Stimulated activated CD4-positive, alpha-beta T cell treated with anti-CD3 and anti-CD28 coated beads, Interleukin-2, amount 100 ng/mL, for 48 hours (primary cell): ENCODE measurements at places on chromosomes 11 and 22.

GRCh38 chr11:57597916-57598830 is 688 bp downstream of the SERPING1 start:
- no peak for DNase-seq

GRCh38 chr22:27986937-27987336 is 67.9 kb upstream of the PITPNB start:
- DNase-seq: no peak

GRCh38 chr22:23245799-23246136 is 65.5 kb downstream of the BCR start:
- no peak for DNase-seq

DNA sequence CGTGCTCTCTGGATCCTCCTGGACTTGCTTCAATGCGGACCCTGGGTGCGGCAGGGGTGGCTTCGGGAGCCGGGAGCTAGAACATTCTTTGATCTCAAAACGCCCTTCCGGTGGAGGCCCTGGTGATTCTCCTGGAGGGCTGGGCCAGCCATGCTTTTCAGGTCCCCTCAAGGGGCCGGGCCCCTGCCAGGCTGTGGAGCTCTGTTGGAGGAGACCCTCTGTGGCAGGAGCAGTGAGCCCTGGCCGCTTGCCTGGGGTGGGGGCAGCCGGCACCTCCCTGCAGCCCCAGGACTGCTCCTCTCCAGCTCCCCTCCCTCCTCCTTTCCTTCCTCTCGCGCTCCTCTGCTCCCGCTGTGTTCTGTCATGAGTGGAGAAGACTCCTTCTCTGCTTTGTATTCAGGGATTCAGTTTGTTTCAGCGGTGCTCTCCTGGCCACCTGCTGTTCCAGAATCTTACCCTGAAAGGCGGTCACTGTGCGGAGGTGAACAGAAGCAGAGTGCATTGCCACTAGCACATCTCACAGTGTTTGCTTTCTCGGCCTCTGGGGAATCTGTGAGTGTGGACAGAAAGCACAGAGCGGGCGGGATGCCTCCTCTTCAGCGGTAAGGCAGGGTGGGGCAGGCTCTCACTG is 289.1 kb downstream of the TBC1D22A start:
- DNase-seq: no peak

DNA sequence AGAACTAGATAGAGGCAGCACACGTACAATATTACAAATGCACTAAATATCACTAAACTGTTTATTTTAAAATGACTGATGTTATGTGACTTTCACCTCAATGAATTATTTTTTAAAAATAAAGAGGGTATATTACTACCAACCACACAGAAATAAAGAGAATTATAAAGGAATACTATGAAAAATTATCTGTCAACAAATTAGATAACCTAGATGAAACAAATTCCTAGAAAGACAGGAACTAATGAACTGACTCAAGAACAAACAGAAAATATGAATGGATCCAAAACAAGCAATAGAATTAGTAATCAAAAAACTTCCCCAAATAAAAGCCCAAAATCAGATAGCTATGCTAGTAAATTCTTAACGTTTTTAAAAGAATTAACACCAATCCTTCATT is 10.3 kb downstream of the ZNF280B start:
- no peak for DNase-seq

- DNase-seq: no peak
These were observed 39.3 kb upstream of the ZC3H12C start for GRCh38 chr11:110053848-110054414.

DNA sequence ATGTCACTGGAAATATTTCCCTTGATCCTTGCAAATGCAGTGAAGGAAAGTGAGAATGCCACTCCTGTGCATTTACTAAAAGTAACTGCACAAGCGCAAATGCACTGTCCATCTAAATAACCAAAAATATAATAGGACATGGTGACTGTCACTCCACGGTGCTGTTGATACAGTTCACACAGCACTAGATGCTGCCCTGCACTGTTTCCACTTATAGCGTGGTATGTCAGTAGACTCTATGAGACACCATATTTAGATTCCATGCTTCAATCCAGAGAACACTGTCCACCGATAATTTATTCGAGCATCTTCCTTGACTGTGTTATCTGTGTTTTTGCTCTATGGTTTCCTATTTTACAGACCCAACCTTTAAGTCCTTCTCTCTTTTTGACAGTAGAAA is 125.8 kb downstream of the MAML2 start:
- no peak for DNase-seq

GRCh38 chr22:20583471-20583922 is 76.1 kb downstream of the MED15 start:
- no peak for DNase-seq

- no peak for DNase-seq
These were observed at the start of gene PDGFD for GRCh38 chr11:104164028-104164520. TSS of gene PDGFD (minus strand) at chr11:104164147.

- no peak for DNase-seq
These were observed 5.7 kb upstream of the ANO1 start for GRCh38 chr11:70072461-70072860.

DNA sequence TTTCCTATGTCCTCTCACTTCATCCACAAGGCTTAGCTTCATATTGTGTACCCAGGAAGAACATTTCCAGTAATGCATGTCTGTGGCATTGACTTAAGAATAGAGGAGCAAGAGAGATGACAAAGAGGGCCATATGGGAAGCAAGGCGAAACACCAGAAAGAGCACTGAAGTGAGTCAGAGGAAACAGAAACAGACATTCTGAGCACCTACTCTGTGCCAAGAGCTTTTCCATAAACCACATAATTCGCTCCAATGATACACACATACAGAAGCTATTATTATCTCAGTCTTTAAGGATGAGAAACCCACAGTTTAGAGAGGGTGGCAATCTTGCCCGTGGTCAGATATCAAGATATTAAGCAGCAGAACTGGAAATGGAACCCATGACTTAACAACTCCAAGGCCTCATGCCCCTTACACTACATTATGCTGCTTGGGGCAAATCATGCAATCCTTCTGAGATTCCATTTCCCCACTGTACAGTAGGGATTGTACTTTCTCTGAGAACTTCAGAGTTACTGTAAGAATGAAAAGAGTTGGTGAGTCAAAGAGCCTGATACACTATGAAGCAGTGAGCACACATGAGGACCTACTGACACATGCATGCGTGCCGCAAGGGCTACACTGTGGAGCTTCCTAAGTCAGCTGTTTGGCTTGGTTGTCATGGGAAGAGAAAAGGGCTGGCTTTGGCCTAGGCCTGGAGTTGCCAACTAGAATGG is 126.6 kb downstream of the KCNC1 start:
- no peak for DNase-seq

DNA sequence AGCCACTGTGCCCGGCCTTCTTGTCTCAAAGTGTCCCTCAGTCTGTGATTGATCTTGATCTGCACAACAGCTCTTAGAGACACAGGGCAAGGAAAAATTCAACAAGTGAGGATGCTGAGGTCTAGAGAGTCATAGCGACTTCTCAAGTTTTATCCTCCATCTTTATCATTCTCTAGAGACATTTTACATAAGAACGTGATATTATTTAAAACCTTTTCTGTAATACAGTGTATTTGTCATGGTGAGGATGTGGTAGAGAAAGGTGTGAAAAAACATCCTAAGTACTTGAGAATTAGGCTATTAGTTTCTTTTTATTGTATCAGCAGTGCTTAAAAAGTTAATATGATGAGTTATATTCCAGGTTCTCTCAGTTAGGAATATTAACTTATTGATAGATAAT is 50.2 kb downstream of the EMSY start:
- DNase-seq: no peak

DNA sequence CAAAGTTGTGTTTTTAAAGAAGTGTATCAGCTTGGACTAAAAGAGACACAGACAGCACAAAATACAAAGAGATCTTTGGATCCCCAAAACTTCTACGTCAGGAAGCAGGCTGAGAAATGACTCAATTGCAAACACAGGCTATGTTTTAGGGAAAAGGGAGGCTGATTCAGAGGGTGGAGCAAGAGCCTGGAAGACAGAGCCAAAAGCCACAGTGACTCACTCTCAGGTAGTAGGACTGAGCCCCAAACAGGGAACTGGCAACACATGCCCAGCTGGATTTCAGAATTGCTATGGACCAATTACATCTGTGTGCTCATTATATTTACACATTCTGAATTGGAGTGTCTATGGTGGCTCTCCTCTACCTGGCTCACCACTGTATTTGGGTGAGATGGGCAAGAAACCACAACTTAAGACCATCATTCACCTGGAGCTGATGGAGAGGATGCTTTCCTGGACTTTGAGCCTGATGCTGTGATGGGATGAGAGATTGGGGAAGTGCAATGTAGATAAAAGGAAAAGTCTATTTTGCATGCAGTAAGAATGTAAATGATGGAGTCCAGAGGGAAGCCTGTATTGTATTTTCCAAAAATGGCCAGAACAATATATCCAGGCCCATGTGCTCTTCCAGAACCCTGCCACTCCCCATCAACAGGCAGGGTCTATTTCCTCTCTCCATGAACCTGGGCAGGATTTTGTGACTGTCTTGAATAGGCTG is 20.8 kb upstream of the LINC01488 start:
- no peak for DNase-seq
